Posterior vena cava (tissue), 2 donors: ENCODE measurements at places on chromosomes 1 and 21. TPM values are rescaled to one million over a fixed set of nuclear protein-coding genes. Genes with fewer than 3 reads are reported as not detected.

NTMT2 gene
- total RNA-seq, result not detected

PCP4L1 gene
- total RNA-seq, result 3.0 TPM

WDTC1 gene
- total RNA-seq, result 22.6 TPM

KLHDC8A gene
- total RNA-seq, result not detected

GPR37L1 gene
- total RNA-seq, result not detected

OR14K1 gene
- not detected for total RNA-seq

CSMD2 gene
- total RNA-seq, result 3.1 TPM

S100A12 gene
- total RNA-seq, result 12.6 TPM

MNDA gene
- 12.0 TPM for total RNA-seq

SPAG17 gene
- total RNA-seq, result not detected

FCGR3B gene
- total RNA-seq, result 9.3 TPM

RUNX3 gene
- total RNA-seq, result 8.9 TPM

GLIS1 gene
- 0.74 TPM for total RNA-seq

LMOD1 gene
- 297 TPM for total RNA-seq

MPZ gene
- total RNA-seq, result 1.5 TPM

CYP2J2 gene
- total RNA-seq, result not detected

LCE1E gene
- not detected for total RNA-seq

PCAT6 gene
- total RNA-seq, result 1.2 TPM

CCDC24 gene
- 2.5 TPM for total RNA-seq

GBP4 gene
- 9.5 TPM for total RNA-seq

FHAD1 gene
- 0.43 TPM for total RNA-seq
